Pancreas (tissue), 10 donors: ENCODE measurements at places on chromosomes 12 and 14.

- DNase-seq, result no peak
Measured at GRCh38 chr12:32600681-32601080, 78.4 kb upstream of the DNM1L start.

DNA sequence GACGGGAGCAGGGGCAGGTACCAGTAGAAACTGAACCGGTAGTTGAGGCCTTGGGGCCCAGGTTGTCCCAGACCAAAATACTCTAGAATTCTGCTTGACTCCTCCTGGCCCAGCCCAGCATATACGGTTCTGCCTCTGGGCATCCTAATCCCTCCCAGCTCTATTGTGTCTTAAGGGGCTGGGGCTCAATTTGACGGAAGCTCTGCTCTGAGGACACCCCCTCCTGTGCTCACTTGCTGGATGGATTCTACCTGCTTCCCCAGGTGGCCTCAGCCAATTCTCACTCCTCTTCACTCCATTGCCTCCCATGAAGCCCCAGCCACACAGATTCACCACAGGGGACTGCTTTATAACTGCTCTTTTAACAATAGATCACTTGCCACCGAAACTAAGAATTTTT, 219.5 kb upstream of the FKBP4 start:
- DNase-seq, result no peak

DNA sequence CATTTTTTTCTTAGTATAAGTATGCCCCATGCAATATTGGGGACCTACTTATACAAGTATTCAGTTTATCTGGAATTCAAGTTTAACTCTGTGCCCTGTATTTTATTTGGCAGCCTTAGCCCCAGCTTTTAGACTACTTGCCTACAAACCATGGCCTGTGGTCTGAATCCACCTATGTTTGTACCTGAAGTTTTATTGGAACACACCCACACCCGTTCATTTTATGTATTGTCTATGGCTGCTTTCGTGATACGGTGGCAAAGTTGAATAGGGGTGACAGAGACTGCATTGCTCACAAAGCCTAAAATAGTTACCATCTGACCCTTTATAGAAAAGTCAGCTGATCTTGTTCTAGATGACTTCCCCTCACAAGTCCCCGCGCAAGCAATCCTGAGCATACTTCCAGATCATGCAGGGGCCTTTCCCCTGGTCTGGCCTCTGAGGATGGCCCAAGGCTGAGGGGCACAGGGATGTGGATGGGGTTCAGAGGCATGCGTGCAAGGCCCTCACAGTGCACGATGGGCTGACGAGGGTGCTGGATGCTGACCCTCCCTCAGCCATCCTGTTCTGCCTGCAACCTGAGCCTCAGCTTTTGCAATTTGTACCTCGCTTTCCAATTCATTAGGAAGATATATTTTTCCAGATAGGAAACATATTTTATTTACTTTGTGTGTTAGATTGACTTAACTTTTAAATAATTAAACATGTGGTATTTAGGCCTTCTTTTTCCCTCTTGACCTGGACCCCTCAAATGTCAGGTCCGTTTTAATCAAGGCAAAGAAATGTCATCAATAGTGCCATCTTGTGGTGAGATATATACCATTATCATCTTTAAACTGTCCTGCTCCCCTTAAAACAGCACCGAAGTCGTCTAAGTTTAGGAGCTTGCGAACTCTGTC, 527.3 kb upstream of the CCDC196 start:
- no peak for DNase-seq

GRCh38 chr12:48280572-48280971, 70.1 kb downstream of the ZNF641 start:
- DNase-seq, result no peak

DNA sequence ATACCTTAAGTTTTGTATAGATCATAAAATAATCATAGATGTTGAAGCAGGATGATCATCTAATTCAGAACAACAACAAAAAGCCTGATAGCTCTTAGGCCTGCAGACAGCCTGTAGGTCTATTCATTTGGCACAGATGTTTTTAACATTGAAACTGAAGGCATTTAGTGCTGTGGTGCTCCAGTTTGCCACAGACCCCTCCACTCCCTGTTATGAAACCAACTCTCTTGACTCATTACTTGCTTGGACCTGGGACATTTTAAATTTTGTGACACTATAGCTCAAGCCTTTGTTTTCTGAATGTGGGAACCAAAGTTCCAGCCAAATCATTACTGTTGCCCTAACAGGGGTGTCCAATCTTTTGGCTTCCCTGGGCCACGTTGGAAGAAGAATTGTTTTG, 9.1 kb downstream of the PRKCH start:
- DNase-seq, result no peak

- no peak for DNase-seq
Measured at GRCh38 chr12:65965358-65965757, 141.1 kb downstream of the HMGA2 start.

DNA sequence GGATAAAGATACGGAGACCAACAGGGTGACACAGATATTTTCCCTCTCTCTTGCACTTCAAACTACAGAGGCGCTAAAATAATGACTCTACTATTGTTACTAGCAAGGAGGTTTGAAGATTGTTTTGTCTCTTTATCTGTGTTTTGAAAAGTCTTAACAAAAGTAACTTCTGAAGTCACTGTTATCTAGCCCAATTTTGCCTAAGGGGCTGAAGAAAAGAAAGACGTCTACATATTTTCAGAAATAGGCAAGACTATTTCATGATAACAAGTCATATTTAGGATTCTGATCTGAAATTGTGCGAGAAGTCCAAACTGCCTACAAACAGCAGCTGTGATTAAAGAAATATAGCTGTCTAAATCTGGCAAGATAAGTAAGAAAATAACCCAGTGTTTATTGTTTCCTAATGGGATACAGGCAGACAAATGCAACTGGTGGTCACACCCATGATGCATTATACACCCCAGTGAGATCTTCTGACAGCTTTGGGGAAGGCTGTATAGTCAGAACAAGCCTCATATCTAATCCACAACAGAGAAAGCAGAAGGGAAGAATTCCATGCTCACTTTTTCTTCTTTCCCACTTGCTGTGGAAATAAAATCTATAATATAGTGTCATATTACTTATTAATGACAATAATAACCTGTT, 226.9 kb upstream of the ARID2 start:
- DNase-seq, result no peak

- DNase-seq, result no peak
Measured at GRCh38 chr12:72295744-72296143, 23.6 kb downstream of the TRHDE start.

- no peak for DNase-seq
Measured at GRCh38 chr14:71726580-71727021, 205.6 kb upstream of the RGS6 start.

GRCh38 chr12:30989754-30990153, 63.2 kb downstream of the TSPAN11 start:
- DNase-seq, result peak; percentile 63

GRCh38 chr12:95337146-95337545, 119.5 kb downstream of the VEZT start:
- DNase-seq, result no peak

DNA sequence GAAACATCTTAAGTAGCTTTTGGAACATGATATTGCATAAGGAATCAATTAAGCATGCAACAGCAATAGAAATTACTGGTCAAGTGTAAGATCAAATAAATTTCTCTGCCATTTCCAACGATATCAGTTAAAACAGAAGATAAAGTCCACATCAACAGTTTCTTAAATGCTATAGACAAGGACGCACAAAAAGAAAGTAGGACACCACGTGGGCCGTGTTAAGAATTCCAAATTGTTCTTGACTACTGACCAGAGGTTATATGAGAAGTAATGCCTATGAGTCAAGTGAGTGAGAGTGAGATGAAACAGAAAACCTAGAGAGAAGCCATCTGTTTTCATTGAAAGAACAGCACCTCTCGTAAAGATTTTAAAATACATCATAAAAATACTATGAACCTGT, 318.2 kb downstream of the TMEM117 start:
- no peak for DNase-seq

DNA sequence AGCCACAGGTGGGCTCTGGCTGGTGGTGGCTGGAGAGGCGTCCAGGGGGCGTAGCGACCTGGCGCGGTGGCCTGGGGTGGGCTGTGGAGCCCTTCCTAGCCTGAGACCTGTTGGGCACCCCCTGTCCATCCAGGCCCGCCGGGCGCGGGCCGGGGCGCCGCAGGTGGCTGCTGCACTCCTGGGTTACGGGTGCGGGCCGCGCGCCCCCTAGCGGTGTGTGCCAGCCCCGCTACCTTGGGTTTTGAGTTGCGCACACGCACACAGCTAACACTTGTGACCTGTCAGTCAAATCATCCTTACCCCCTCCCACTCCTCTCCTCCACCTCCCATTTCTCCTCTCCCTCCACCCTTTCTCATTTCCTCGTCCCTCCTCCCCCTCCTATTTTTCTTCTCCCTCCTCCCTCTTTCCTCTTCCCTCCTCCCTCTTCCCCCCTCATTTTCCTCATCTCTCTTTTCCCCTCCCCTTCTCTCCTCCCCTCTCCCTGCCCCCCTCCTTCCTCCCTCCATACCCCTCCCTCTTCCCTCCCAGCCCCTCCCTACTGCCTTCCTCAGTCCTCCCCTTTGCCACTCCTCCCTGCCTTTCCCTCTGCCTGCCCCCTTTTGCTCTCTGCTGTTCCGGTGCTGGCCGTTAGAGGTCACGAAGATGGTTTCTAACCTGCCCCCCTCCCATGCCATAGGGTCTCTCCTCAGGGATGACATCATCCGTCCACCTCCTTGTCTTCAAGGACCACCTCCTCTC, 2.3 kb downstream of the MEG3 start:
- peak; percentile 85 for DNase-seq

DNA sequence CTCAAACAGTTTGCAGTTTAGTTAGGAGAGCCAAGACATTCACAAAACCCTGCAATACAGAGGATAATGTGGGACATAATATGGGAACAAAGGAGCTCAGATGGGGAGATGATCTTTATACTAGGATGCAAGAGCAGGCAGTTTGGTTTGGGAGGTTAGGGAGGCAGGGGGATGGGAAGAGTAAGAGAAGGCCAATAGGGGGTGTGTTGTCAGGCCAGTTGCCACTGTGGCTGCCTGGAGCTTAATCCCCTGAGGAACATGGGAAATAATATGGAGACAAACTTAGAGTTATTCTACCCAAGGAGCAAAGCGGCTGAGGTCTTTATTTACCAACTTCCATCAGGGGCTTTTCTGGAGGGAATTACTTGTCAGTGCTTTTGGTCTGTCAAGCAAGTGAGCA, 10.0 kb upstream of the CSRP2 start:
- DNase-seq, result no peak

- DNase-seq, result no peak
Measured at GRCh38 chr12:48446161-48446776, 26.1 kb upstream of the ANP32D start.

- no peak for DNase-seq
Measured at GRCh38 chr14:54170301-54170700, 213.7 kb upstream of the BMP4 start.

DNA sequence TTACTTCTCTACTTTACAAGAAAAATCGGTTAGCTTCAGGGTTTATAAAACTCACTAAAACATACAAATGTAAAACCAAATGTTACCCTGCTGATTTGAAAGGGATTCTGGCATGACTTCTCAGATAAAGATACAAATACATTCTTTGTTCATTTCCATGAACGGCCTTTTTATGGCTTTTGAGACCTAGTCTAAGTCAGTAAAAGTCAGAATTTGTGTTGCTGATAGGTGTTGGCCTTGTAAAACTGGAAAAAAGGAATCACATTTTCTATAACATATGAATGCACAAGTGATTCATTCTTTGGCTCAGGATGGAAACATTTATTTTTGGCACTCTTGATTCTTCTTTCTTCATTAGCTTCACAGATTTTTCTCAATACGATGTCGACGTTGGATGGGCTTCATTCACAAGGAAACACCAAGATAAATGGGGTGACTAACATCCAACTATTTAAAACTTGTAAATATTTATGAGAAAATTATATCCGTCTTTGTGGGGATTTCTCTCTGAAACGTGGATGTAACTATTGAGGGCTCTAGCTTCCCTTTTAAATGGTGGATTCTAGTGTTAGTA, 27.0 kb upstream of the CPM start:
- no peak for DNase-seq

DNA sequence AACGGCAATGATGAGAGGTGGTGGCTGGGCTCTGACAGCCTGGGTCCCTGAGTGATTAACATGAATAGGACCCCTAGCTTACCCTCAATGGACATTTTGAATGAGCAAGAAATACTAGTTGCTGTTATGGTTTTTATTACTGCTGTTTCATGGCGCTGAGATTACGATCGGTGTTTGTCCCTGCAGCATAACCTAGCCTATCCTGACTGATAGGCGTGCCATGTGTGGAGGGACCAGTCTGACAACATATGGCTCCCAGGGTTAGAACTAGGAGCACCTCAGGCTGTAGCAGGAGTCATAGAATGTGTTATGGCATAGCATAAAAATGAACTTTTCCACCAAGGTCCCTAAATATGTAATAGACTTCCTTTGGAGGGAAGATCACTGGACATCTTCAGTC, 137.5 kb upstream of the HIF1A start:
- DNase-seq, result no peak

GRCh38 chr12:57846577-57847319, at the start of gene CTDSP2:
TSS of gene CTDSP2 (minus strand) at chr12:57846729. CDS start at chr12:57846435, 294 bp downstream.
- peak; percentile 100 for DNase-seq

GRCh38 chr14:55762595-55763232, 182.7 kb downstream of the KTN1 start:
- no peak for DNase-seq

DNA sequence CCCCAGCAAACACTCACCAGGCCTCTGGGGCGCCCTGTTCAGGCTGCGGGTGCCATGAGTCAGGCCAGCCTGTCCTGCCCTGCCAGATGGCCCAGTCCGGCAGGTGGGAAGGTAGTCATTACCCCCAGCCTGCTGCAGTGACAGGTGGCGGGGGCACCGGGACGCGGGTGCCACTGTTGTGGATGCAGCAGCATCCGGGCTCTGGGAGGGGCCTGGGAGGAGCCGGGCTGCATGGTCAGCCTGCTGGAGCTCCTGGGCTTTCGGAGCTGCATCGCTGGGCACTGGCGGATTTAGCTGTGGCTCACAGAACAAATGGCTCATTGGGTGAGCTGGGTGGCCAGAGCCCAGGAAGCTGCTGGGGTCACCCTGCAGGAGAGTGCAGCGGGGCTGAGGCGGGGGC, 13.5 kb downstream of the CEP170B start:
- no peak for DNase-seq

- peak; percentile 99 for DNase-seq
Measured at GRCh38 chr12:54279632-54280467, at the start of gene CBX5. TSS of gene CBX5 (minus strand) at chr12:54280122. CDS start at chr12:54257650, 22,472 bp downstream.
